ENCODE measurements at places on chromosomes 1 and 21.
A peak's percentile ranks its signal among the peaks of the same experiment; 100 is the strongest.

GRCh38 chr1:24109686-24110475 lies 2.1 kb downstream of the MYOM3 start:
- DNase-seq: no peak

DNA sequence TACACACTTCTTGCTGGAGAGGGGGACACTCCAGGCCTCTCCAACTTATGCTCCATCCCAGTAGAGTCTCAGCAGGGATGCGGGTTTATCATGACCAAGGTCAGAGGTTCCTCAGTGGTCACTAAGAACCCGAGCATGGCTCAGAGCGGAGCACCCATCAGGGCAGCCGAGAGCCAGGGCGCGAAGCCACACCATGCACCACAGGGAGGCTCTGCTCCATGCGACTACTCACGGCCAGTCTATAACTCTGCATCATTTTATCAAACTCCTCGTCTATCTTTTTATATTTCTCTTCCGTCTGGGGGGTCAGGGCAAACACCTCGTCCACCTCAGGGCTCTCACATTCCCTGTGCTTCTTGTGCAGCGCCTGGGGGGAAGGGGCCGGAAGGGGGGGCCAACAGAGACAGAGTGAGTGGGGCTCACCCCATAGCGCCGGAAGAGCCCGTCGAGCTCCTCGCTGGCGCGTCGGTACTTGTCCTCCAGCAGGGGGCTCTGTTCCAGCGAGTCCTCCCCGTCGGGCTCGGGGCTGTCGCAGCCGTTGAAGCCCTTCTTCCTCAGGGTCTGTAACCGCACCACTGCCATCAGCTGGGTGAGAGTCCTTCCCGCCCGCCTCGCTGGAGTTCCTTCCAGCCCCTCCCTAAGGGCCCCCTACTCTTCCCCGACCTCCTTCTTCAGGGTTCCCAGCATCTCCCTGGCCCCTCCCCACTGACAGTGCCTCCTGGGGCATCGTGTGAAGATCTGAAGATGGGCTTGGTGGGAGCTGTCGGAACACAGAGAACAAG lies 20.0 kb downstream of the MEF2D start:
- DNase-seq: no peak

DNA sequence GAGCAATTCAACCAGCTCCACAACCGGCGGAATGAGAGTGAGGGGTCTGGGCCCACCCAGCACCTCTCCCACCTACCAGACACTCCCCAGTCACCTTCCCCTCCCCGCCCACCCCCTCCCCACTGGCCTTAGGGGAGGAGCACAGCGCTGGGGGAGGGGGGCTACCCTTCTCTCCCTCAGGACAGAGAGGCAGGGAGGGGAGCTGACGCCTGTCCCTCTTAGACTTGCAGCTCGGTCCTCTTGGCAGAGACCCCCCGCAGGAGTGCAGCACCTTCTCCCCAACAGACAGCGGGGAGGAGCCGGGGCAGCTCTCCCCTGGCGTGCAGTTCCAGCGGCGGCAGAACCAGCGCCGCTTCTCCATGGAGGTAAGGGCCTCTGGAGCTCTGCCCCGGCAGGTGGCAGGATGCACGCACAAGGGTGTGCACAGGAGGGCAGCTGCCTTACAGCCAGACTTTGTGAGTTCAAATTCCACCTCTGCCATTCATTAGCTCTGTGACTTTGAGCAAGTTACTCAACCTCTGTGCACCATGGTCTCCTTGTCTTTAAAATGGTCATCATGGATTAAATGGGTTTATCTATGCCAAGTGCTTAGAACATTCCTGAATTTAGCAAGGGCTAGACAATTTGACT lies 18.9 kb downstream of the CDK18 start:
- DNase-seq: no peak

GRCh38 chr1:20609541-20609940 lies 20.6 kb downstream of the CDA start:
- no peak for DNase-seq

GRCh38 chr1:56803561-56804156 lies 15.5 kb downstream of the FYB2 start:
- DNase-seq: peak; percentile 26

- no peak for DNase-seq
These were observed 655 bp upstream of the KIRREL1 start for GRCh38 chr1:157992833-157993146.

- DNase-seq: no peak
These were observed 1152.2 kb upstream of the ADGRL4 start for GRCh38 chr1:80158771-80159170.

DNA sequence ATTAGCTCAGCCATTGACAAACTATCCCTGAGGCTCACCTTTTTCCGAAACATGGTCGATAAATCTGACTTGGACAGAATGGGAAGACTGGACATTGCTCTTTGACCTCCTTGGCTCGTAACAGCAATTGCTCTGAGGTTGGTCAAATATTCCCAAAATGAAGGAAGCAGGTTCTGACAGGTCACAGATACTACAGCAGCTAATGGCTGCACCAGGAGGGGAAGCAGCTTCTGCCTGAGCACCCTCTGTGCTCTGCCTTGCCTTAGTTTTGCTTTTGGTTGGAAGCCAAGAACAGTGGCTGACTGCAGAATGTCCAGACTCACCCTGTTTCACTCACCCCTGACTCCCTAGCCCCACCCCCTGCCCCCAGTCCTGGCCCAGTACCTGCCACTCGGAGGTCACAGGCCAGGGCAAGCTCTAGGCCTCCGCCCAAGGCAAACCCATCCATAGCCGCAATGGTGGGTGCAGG lies 15.4 kb downstream of the ECHDC2 start:
- no peak for DNase-seq

GRCh38 chr1:69230208-69230607 lies 337.5 kb upstream of the LRRC7 start:
- DNase-seq: no peak

DNA sequence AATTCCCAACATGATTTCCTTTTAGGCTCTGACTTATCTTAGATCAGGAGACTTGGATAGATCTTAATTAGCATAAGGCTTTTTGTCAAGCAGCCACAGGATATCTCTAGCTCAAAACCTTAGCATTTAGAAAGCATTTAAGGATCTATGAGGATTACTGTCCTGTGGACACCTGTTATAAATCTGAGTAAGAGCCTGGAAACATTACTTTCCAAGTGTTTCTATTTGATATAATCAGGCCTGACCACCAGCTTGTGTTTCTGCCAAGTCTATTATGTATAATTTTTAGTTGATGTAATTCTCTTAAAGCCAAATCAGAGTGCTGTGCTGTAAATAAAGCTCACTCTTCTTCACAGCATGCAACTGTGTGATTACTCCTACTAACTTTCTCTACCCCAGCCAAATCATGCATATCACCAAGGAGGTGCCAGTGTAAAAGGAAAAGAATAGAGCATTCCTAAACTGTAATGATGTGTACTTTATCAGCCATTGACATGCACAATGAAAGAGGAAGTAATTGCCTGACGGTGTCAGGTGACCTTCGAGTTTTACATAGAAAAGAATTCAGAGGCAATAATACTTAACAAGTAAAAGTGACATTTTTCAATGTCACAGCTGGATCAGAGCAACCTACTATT lies 309.9 kb upstream of the PRMT6 start:
- DNase-seq: no peak

DNA sequence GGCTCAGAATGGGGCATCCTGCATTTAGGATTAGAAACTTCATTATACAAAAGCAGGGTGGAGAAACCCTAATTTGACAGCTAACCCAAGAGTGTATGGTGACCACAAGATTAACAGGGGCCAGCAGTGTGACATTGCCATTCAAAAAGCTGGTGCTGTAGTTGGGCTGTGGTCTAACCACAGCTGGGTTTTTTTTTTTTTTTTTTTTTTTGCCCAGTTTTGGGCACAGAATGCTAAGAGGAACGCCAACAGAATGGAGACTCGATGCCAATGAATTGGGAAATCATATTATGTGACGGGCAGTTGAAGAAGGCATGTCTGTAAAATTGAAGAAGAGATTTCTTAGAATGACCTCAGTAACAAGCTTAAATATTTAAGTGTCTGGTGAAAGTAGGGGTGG lies 58.4 kb downstream of the NFIA start:
- no peak for DNase-seq

DNA sequence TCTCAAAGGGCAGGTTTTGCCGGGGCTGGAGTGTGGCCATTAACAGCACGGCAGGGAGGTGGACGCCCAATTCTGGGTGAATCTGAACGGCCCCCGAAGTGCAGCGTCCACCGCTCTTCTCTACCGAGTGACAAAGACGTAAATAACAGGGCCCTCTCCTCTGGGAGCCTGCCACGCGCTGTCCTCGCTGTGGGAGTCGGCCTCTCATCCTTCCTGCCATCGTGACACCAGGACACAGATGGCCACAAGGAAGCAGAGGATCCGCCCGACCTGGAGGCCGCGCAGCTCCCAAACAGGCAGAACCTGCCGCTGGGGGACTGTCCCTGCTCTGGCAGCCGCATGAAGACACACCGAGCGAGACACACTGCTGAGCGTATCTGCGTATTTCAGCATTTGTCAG lies 12.1 kb upstream of the CDK11B start:
- DNase-seq: no peak

DNA sequence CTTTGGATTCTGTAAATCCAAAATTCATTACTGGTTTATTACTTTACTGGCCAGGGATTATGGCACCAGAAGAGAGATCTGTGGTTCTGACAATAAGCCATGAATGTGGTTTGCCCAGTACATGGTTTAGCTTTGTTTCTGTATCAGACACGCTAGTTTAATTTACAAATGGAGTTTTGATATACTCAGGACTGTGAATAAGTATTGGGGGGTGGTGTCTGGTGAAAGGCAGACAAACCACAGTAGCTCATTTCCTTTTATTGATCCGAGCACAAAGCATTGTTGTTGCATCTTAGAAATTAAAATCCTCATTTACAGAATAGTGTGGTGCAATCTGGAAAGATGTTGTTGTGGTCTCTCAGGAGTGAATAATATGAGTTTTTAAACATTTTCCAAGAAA lies 96.0 kb downstream of the ST6GALNAC3 start:
- DNase-seq: no peak

- DNase-seq: no peak
These were observed 10.9 kb downstream of the SLC41A1 start for GRCh38 chr1:205802060-205802459.

GRCh38 chr1:63691701-63692425 lies 82.0 kb upstream of the ROR1 start:
- DNase-seq: peak; percentile 79

DNA sequence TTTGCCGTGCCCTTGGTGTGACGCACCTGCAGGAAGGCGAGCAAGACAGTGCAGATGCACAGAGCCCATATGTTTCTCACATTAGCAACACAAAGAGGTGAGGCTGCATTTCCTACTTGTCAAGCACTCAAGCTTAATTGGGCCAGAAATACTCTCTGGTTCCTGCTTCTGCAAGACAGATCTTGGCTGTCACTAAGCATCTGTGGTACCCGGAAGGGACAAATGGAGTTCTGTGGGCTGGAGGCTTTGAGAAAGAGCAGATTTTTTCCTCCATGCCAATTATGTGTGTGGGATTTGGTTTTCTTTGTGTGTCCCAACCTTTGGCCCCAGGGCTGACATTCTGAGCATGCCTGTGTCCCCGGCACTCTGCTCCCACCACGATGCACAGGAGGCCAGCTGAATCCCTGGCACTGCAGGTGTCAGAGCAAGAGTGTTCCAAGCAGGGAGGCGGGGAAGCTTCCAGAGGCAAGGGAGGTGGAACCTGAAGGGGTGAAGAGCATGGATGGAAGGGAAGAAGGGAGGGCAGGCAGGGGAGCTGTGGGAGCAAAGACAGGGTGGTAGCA lies 52.0 kb upstream of the STUM start:
- DNase-seq: no peak

- DNase-seq: no peak
These were observed 84.6 kb upstream of the NEK7 start for GRCh38 chr1:198072177-198072576.

GRCh38 chr1:54256522-54257345 lies 56.8 kb downstream of the MRPL37 start:
- DNase-seq: no peak

GRCh38 chr1:67408148-67408547 lies 22.1 kb downstream of the SERBP1 start:
- no peak for DNase-seq

- DNase-seq: no peak
These were observed 3.0 kb downstream of the TSPAN2 start for GRCh38 chr1:115086176-115086830.

- no peak for DNase-seq
These were observed 739.6 kb upstream of the CXADR start for GRCh38 chr21:16773206-16773605.

DNA sequence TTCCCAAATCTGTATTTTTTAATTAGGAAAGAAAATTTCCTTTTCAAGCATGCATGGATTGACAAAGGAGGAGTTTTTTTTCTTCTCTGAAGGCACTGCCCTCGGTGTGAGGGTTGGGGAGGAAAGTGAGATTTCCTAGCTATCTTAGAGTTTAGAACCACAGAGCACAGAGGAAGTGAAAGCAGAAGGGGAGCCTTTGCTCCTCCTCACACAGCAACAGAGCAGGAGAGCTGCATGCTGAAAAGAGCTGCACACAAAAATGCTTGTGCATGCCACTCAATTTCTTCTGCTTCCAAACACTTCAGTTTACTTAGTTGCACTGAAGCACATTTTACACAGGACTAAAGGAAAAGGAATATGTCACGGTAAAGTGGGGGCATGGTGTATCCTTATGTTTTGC lies 308.1 kb downstream of the GPATCH2 start:
- DNase-seq: no peak
